Dermis microvascular lymphatic vessel endothelial cell (primary cell): ENCODE measurements at places on chromosomes 5 and 9. TPM values are rescaled to one million over a fixed set of nuclear protein-coding genes. Genes with fewer than 3 reads are reported as not detected.

DNA sequence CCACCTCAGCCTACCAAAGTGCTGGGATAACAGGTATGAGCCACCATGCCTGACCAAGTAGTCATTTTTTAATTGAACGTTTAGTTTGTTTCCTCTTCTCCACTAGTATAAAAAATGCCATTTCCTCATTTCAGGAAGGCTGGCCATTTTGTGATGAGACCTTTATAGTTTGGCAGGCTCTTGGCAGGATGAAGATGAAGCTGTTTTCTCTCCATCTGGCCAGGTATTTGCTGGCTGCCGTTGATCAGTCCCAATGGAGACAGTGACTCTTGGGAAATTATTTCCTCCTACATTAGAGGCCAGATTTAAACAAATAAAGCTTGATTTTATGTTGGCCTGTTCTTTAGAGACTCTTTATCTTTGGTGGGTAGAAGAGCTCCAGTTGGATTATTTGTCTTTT lies 199.0 kb downstream of the ARHGAP26 start:
- no peak for DNase-seq

- no peak for DNase-seq
Observed at GRCh38 chr5:54722846-54723433, 205.4 kb downstream of the SNX18 start.

DNA sequence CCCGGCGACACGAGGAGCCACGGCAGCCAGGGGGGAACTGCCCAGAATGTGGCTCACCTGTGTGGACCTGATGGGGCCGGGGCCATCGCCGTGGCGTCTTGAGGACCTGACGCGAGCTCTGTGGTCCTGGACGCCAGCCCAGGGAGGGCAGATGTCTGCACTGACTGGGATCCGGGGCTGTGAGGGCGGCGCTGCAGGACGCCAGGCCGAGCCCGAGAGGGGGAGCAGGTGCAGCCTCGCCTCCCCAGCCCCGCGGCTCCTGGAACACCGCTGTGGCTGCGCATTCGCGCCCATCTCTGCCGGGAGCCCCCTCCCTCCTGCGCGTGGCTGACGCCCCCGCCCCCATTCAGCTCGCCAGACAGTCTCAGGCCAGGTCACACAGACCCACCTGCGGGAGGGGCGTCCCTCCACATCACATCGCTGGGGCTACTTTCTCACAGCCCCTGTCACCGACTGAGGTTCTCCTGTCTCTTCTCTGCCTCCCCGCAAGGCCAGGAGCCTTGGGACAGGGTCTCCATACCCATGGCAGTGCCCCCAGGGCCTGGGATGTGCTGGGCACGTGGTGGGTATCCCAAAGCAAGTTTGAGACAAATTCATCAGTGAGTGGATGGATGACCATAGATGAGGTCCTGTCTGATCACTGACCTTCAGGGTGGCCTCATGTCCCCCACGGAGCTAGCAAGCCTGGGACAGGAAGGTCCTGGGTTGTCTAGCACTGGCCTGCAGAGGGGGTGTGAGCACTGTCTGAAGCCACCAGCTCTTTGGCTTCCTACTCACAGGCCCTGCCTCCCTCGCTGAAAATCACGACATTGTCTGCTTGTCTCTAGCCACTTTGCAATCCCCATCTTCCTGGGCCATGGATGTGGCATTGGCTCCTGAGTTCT lies 47.3 kb downstream of the RASGEF1C start:
- DNase-seq = no peak

- DNase-seq = no peak
Observed at GRCh38 chr9:130189840-130190239, 17.6 kb downstream of the NCS1 start.

DNA sequence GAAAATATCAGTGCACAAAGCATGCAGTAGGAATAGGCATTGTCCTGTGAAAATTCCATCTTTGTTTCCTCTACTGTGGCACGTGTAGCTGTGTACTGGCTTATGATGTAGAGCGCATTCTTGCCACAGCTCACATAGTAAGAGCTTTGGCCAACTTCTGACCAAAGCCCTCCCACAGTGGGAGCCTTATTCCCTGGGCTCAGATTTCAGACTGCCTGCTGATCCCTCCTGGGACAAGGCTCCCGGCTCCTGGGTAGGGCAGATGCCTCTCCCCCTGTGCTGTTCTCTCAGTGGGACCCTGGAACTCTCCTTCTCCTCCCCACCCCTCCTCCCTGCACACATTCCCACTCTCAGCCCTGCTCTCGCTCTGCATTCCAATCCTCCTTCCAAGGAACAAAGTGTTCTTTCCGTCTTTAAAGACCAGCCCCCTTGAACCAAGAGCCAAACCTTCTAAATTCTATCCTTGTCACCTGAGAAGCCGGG lies 17.5 kb downstream of the LCP2 start:
- DNase-seq = no peak

Gene HAVCR1
- total RNA-seq = not detected in 2 replicates

- DNase-seq = peak; percentile 54
Observed at GRCh38 chr9:114745108-114745848, 60.6 kb downstream of the TNFSF15 start.

Gene DMRT3
- total RNA-seq = not detected in 2 replicates

DNA sequence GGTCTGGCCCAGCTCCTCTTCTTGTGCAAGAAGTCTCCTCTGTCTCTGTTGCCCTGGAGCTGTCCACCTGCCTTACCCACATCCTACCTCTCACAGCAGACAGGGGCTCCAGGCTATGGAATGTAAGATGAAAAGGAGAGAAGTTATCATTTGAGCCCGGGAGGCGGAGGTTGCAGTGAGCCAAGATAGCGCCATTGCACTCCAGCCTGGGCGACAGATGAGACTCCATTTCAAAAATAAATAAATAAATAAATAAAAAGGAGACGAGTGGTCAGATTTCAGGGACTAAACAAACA lies 37.5 kb upstream of the DENND4C start:
- no peak for DNase-seq

Gene PLPPR1
- not detected in 2 replicates for total RNA-seq

DNA sequence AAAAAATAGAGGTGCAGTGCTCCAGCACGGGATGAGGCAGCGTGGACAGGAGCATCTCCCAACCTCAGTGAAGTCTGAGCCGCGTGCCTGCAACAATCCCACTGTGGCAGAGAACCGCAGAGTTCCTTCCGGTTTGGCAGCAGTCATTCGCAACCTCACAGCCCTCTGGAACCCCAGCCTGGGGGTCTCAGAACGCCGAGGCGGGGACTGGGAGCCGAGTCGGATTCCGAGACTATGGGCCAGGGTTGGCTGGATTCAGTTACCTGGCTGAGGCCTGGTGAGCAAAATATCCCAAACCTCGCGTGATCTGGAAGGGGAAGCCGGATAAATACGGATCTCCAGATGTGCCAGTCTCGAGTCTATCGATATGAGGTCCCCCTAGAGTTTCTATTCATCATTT lies 27.0 kb downstream of the CDKN2A start:
- DNase-seq = no peak

Gene OR1J2
- total RNA-seq = not detected in 2 replicates

DNA sequence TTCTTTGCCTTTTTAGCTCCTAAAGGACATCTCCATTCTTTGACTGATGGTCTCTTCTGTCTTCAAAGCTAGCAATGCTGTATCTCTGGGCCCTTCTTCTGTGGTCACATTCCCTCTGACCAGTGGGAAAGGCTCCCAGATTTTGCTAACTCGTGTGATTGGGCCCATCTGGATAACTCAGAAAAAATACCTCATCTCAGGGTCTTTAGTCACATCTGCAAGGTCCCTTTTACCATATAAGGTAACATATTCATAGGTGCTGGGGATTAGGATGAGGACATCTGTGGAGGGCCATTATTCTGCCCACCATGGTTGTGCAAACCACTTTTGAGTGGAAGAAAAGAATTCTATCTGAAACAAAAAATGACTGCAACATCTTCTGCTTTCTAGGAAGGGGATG lies 76.3 kb upstream of the MAMDC2 start:
- DNase-seq = no peak

DNA sequence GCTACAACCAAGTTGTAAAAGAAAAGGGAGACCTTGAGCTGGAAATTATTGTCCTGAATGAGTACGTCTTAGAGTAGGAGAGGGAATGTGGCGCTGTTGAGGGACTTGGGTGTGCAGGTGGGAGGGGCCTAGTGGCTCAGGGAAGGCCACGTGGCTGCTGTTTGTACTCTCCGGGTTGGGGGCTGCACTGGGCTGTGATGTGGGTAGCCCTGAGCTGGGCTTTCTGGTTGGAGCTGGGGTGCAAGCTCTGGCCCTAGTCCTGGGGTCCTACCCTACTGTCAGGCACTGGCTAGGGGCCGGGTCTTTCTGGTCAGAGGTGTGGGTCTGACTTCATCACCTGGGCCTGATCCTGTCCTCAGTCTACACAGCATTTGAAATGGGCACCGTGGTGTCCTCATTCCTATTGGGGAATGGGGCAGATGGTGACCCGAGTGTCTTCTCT lies 19.1 kb upstream of the GLE1 start:
- no peak for DNase-seq

GRCh38 chr5:151805414-151806223 lies 33.9 kb downstream of the G3BP1 start:
- DNase-seq = no peak

GRCh38 chr5:42881416-42882117 lies 69.9 kb upstream of the SELENOP start:
- DNase-seq = no peak

GRCh38 chr5:117131048-117131679 lies 556.5 kb upstream of the SEMA6A start:
- DNase-seq = no peak

Gene PHF24
- total RNA-seq = under 0.01 TPM in 1 of 2 replicates, not detected in the other

DNA sequence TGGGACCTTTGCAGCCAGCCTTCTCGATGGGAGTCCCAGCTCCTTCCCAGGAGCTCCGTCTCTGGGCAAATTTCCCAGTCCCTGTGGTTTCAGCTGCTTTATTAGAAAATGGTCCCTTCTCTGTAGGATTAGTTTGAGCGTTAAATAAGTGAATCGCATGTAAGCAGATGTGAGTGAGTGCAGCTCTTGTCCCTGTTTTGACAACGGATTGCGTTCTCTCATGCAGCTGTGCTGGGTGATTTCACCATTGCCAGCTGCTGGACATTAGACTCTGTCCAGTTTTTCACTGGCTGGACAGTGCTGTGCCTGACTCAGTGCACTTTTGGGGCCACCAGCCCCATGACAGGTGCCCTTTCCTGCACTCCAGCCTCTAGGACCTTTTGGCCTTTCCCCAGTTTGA lies 11.6 kb upstream of the CEL start:
- DNase-seq = peak; percentile 7

GRCh38 chr5:147972076-147972840 lies 65.9 kb upstream of the C5orf46 start:
- DNase-seq = no peak

DNA sequence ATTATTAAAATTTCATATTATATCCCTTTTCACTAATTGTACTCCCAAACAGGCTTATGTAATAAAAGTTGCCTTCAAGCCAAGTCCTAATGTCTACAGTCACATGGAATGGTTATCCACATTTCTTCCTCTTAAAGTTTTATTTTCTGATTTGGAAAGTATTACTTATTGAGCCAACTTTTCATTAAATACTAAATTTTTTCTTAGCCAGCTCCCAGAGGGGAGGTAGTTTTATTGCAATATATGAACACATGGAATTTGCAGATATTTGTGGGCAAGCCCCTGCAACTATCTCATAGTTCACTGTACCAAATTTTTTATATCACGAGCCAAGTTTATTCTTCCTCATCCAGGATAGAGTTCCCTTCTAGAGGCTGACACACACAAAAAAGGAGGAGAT lies 332.8 kb upstream of the PTGER4 start:
- no peak for DNase-seq

DNA sequence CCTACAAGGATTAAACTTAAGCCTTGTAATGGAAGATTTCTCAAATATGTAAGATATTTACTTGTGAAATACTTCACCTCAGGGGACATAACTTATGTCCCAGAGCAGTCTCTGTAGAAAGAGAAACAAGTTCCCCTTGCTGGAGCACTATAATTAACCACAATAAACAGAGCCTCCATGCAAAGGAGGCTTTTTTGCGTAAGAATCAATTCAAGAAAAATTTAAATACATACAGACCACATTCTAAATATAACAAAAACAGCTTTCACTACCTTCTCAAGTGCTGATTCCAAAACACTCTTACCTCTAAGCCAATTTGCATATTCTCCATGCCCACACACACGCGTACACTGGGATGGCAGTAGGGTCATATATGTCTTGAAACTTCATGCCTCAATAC lies 30.7 kb upstream of the CCNB1 start:
- no peak for DNase-seq

GRCh38 chr5:142289708-142290576 lies 34.9 kb downstream of the SPRY4 start:
- DNase-seq = no peak

Gene ZNF366
- total RNA-seq = 1.6 and 1.9 TPM in 2 replicates

Gene LHX6
- total RNA-seq = 1.9 and 3.2 TPM in 2 replicates

- peak; percentile 92 for DNase-seq
Observed at GRCh38 chr5:142874540-142874939, 104.4 kb downstream of the ARHGAP26 start.

Gene ADRB2
- 10.7 and 12.3 TPM in 2 replicates for total RNA-seq

DNA sequence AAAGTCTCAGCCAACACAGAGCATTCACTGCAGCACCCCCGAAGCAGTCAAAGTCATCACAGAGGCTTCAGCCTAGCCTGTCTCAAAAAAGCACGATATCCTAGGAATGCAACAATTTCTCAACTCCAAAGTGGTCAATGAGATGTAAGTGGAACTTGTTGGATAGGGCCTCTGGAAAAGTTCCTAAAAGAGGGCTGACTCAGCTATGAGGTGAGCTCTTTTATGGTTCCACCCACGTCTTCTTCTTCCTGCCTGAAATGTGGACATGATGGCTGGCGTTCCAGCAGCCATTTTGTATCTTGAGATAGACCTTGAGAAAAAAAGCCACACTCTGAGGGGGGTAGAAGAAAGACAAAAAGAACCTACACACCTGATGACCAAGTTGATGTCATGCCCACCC lies 32.5 kb upstream of the TRIO start:
- DNase-seq = no peak
